GM18507 (cell line): ENCODE measurements at places on chromosomes 4 and X.

DNA sequence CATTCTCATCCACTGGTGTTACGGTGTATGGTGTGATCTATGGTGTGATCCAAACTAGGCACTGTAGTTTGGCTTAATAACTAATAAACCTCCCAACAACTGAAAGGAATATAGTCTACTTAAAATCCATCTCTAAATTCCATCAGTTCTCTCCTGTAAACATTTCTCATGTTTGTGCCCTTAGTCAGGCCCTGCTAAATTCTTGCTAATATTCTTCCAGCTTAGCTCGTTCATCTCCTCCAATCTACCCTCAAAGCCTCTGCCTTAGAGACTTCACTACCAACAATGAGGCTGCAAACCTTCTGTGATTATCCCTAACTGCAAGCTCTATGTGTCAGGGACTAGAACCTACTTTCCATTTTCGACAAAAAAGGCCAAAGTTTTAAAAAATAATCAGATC is 28.1 kb downstream of the ZAR1 start:
- no peak for DNase-seq

DNA sequence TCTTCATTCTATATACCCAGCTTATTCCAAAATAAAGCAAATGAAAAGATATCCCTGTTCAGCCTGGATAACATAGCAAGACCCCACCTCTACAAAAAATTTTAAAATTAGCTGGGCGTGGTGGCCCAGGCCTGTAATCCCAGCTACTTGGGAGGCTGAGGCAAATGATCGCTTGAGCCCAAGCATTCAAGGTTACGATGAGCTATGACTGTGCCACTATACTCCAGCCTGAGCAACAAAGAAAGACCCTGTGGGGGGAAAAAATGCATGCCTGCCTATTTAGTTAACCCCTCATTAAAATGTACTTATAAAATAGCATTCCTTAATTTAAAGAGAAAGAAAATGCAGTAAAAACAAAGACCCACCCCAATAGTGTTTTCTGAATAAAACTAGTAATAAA is 9.3 kb downstream of the PRSS12 start:
- DNase-seq = no peak

DNA sequence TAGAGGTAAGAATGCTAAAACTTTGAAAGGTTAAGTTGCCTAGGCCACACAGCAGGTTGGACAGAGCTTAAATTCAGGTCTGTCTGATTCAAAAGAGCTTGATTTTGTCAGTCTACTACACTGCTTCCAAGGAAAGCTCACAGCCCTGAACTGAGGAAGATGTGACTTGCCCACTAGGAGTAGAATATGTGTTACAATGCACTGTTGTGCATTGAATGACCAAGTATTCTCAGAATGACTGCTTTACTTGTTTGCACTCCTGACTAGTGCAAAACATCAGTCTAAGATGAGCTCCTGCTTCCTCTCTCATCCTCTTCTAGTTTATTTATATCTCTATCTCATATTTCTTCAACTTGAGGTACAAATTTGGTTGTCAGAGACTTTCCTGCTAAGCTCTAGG is 56.2 kb downstream of the AWAT2 start:
- DNase-seq = no peak

- no peak for DNase-seq
Measured at GRCh38 chr4:6722891-6723290, 6.9 kb downstream of the BLOC1S4 start.

- DNase-seq = no peak
Measured at GRCh38 chr4:105556206-105556605, 3.8 kb downstream of the ARHGEF38 start.

DNA sequence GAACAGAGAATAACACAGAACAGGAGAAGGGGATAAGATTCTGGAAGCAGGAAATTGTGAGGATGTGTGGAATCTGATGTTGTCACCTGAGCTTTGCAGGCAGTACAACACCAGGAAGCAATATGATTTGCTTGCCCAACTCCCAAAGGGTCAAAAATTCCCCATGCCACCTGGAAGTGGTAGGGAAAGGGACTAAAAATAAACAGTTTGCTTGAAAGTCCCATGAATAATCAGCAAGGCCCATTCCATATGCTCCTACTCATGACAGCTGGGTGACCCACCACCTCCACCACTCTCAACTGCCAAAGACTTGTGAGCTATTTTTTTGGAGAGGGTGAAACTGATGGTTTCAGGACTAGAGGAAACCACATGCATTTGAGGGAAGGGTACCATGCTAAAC is 168.4 kb downstream of the KCNIP4 start:
- DNase-seq = no peak

DNA sequence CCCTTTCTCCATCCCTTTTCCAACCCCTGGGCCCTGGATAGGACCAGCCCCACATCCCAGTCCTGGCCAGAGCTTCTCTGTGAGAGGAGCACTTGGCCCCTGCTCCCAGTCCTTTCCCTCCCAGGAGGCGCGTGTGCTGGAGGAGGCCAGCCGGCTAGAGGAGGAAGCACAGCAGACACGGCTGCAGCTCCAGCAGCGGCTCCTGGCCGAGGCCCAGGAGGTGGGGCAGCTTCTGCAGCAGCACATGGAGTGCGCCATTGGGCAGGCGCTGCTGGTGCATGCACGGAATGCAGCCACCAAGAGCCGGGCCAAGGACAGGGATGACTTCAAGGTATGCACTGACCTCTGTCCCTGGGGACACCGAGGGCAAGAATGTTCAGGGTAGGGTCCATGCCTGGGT is 87.5 kb downstream of the EVC start:
- no peak for DNase-seq

- DNase-seq = no peak
Measured at GRCh38 chr4:14926368-14926767, 75.9 kb upstream of the CPEB2 start.
